Left kidney (tissue), 8 donors: ENCODE measurements at places on chromosomes 4 and X.
A peak's percentile ranks its signal among the peaks of the same experiment; 100 is the strongest.

GRCh38 chr4:187666697-187667494, 328.7 kb upstream of the ZFP42 start:
- DNase-seq, result peak; percentile 28

DNA sequence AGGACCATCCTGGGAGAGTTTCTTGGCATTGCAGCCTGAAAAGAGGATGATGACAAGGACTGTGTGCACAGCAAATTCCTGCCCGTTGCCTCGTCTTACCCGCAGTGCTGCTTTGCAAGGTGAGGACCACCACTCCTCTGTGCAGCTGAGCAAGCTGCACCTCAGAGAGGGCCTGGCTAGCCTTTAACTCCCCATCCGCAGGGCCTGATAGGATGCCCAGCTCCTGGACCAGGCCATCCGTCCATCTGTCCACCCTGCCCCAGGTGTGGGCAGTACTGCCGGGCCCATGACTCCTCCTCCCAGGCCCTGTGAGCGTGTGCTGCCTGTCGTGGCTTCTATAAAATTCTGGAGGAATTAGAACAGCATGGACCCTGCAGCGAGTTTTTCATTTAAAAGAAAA, 43.9 kb upstream of the PPP2R2C start:
- DNase-seq, result no peak

- no peak for DNase-seq
These were observed 509.8 kb downstream of the CENPC start for GRCh38 chr4:67035501-67035900.

DNA sequence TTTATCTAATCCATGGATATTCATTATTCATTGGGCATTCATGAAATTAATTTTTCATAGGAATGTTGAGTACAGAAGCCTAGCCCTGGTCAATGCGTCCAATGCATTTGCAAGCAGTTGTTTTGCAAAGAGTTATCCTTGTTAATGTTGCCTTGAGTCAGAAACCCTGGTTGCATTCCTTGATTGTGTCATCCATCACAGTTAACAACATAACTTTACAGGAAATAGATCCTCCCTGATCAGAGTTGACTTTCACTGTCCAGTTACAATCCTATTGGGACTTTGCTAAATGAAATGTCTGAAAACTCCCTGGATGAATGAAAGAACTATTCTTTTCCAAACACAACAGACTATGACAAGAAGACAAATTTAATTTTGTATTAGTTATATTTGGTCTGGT, 924.3 kb upstream of the SLIT2 start:
- DNase-seq, result no peak

GRCh38 chr4:144318797-144319196, 178.3 kb upstream of the GYPA start:
- DNase-seq, result no peak

- no peak for DNase-seq
These were observed 77.2 kb downstream of the ATP10D start for GRCh38 chr4:47562297-47562696.

DNA sequence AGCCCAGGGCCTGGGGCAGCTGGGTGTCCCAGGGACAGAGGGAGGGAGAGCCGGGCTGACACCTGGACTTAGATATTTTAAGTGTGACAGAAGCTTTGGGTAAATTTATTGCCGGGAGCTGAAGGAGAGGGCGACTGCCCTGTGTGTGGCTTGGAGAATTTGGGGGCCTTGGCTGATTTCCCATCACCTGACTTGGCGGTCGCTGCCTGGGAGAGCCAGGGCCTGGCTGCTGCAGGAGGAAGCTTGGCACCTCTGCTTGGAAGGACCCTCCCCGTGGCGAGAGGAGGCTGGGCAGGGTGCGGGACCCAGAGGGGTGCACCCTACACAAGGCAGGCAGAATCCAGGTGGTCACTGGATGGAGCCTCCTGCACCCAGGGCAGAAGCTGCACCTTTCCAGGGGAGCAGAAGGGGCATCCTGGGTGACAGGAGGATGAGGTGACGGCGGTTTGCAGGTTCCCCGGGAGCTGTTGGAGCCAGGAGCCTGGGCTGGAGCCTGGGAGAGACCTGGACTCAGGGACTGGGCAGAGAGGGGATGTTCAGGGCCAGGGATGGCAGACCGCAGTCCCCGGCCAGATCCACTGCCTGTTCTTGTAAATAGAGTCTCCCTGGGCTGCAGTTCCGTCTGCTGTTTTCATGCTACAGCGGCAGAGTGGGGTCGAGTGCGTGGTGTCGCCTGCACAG, 72.0 kb downstream of the RGS12 start:
- no peak for DNase-seq

DNA sequence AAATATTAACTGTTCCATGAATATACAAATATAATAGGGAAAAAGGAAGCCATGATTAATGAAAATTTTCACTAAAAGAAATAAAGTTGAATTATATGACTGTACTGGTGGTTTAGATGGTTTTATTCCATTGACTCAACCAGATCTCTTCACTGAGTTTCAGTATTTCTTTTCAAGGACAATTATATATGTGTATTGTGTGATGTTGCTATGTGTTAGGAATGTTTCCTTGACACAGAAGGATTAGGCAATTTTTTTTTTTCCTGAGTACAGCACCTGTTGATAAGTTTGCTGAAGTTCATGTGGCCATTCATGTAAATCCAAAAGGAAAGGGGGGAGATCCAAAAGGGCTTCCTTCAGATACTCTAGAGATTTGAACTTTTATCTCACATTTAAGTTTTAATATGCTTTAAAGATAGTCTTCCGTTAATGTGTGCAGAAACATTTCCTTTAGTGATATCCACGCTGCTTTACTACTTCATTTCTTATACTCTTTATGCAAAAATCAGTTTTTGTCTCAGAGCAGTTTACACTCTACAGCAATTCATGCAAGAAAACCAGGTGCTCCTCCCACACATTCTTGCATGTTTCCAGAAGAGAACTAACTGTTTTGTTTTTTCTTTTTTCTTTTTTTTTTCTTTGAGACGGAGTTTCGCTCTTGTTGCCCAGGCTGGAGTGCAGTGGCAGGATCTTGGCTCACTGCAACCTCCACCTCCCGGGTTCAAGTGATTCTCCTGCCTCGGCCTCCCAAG, 249.1 kb downstream of the RPA4 start:
- DNase-seq, result no peak

DNA sequence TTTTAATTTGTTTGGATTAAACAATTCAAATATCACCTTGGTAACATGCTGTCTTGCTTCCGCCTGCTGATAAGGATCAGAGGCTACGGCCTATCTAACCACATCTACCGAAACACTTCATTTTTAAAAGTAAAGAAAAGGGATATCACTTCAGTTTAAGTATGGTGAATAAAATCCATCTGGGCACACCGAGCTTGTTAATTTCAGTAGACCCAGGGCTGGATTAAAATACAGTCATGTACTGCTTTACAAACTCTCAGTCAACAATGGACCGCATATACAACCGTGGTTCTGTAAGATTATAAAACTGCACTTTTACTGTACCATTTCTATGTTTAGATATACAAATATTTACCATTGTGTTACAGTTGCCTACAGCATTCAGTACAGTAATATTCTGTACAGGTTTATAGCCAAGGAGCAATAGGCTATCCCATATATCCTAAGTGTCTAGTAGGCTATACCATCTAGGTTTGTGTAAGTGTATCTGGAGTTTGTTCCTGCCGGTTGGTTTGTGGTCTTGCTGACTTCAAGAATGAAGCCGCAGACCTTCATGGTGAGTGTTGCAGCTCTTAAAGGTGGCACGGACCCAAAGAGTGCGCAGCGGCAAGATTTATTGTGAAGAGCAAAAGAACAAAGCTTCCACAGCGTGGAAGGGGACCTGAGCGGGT, 40.0 kb downstream of the SEPTIN11 start:
- no peak for DNase-seq

DNA sequence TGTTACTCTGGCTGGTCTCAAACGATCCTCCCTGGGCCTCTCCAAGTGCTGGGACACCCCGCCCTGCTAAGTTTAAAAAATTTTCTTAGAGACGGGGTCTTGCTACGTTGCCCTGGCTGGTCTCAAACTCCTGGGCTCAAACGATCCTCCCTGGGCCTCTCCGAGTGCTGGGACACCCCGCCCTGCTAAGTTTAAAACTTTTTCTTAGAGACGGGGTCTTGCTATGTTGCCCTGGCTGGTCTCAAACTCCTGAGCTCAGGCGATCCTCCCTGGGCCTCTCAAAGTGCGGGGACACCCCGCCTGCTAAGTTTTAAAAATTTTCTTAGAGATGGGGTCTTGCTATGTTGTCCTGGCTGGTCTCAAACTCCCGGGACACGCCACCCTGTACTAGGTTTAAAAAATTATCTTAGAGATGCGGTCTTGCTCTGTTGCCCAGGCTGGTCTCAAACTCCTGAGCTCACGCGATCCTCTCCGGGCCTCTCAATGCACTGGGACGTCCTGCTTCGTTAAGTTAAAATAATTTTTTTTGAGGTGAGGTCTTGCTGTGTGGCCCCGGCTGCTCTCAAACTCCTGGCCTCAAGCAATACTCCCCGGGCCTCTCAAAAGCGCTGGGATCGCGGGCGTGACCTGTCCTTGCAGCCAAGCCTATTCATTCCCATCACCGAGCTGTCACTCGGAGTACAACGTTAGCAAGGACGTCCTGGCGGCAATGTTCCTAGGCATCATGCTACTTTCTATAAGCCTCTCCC, 1.1 kb downstream of the SLC25A6 start:
- DNase-seq, result no peak

DNA sequence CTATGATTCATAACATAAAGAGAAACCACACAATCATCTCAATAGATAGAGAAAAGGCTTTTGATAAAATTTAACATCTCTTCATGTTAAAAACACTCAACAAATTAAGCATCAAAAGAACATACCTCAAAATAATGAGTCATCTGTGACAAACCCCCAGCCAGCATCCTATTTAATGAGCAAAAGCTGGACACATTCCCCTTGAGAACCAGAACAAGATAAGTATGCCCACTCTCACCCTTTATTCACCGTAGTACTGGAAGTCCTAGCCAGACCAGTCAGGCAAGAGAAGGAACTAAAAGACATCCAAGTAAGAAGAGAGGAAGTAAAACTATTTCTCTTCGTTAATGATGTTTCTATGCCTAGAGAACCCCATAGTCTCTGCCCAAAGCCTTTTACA, 507.2 kb downstream of the PABPC4L start:
- no peak for DNase-seq

DNA sequence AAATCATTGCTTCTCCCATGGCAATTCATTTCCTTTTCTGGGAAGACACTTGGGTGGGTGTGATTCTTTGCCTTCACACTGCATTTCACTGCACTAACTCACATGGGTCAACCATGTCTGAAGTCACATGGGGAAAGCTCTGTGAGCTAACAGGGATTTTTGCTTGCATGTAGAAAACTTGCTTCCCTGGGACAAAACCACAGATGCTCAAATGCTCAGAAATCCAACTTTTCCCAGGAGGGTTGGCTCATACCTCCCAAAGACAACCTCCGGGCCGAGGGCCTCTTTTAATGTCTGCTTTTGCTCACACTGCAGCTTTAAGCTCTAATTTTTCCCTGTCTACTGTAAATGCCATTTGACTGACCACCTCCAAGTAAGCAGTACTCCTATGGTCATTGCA, 1695.2 kb downstream of the STIM2 start:
- DNase-seq, result no peak

DNA sequence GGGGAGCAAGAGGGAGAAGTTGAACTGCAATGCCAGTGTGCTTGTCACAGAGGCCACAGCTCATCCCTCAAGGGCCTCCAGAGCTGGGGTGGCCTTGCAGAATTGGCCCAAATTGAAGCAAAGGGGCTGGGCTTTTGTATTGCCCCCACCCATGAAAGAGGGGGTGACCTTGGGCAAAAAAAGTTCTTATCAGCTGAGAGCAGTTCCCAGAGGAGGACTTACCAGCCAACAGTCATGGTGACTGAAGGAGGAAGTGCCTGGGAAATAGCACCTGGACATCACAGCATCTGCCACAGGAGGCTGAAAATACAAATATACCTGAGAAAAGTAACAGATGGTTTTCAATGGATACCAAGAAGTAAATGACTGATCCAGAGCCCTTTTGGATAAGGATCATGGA, 262.4 kb downstream of the MID1IP1 start:
- DNase-seq, result no peak

DNA sequence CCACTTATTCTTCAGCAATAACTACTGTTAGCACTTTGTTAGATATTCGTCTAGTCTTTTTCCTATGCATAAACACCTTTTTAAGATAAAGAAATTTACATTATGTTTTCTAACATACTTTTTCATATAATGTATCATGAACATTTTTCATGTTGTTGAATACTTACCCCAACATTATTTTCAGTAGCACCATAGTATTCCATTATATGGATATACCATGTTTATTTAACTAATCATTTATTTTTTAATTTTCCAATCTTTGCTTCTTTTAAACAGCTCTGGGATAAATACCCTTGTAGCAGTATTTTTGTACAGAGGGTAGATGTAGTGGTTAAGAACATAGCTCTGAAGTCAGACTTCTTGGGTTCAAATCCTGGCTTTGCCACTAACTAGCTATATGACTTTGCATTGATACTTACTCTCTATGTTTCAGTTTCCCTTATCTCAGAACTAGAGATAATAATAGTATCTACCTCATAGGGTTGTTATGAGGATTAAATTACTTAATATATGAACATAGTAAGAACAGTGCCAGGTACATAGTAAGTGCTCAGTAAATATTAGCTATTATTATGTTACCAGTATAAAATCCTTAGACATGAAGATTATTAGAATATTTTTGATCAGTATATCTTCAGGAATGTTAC, 11.3 kb downstream of the EXOC1 start:
- no peak for DNase-seq

DNA sequence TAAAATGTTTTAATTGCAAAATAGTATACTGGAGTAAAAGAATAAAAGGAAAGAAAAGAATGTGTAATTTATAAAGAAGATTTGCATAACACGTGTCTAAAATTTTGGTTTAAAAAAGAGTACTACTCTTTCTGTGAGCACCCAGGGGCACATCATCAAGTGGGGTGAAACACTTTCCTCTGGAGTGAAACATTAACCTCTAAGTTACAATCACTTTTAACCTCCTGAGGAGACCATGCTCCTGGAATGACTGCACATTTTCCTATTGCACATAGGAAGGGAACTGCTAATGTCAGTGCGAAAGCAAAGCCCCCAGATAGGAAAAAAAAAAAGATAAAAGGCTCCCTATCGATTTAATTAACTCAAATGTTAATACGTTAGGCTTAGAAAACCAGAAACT, 13.3 kb downstream of the VEGFC start:
- no peak for DNase-seq

DNA sequence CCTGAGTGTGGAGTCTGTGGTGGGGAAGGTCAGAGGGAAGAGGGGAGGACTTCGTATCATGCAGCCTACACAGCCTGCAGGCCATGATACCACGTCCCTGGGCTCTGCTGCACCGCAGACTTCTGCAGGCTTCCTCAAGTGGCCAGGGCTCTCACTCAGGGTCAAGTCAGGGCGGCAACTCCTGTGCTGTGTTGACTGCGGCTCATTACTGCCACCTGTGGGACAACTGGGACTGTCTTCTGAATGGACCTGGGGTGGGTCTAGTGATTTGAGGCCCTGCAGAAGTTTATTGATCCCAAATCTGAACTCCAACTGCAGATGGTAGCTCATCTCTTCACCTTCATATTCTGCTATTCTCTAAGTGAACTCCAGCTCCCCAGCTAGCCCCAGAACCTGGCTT, 167.1 kb downstream of the NSUN7 start:
- DNase-seq, result no peak

- DNase-seq, result no peak
These were observed 15.6 kb downstream of the SLC25A53 start for GRCh38 chrX:104141087-104141760.
